DMS79 (cell line): ENCODE measurements at places on chromosomes 4 and X.

GRCh38 chr4:145490796-145491195, 9.1 kb downstream of the SMAD1 start:
- DNase-seq, result no peak

- DNase-seq, result no peak
These were observed 43.8 kb upstream of the NKX1-1 start for GRCh38 chr4:1449833-1450741.

- DNase-seq, result no peak
These were observed 57.4 kb downstream of the RAPGEF2 start for GRCh38 chr4:159160242-159160641.

DNA sequence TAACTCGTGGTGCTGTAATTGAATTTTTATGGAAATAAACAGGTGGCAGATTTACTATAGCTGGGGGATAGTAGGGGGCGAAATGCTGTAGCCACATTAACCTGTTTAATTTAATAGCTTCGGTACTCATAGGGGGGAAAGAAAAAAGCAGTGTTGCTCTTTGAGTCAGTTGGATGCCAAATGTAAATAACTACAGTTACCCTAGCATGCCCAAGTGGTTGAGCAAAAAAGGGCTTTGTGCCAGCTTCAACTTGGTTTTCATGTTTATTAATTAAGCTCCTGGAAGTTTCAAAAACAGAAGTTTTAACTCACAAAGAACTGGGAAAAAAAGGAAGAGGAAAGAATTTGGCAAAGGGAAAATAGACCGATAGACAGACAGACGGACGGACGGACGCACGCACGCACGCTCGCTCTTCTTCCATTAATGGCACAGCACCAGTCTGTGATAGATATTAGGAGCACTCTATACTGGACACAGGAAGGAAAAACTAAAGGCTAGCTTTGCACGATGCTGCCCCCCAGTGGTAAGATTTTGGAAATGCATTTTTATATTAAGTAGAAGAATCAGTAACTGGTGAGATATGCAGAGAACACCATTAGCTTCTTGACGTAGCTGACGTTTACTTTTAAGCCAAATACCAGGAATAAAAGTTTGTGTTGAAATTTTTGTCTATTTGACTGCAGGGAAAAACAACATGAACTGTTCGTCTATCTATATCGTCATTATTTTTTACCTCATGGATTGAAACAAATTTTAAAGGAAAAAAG, 151.8 kb downstream of the SLC7A11 start:
- DNase-seq, result peak; percentile 50

DNA sequence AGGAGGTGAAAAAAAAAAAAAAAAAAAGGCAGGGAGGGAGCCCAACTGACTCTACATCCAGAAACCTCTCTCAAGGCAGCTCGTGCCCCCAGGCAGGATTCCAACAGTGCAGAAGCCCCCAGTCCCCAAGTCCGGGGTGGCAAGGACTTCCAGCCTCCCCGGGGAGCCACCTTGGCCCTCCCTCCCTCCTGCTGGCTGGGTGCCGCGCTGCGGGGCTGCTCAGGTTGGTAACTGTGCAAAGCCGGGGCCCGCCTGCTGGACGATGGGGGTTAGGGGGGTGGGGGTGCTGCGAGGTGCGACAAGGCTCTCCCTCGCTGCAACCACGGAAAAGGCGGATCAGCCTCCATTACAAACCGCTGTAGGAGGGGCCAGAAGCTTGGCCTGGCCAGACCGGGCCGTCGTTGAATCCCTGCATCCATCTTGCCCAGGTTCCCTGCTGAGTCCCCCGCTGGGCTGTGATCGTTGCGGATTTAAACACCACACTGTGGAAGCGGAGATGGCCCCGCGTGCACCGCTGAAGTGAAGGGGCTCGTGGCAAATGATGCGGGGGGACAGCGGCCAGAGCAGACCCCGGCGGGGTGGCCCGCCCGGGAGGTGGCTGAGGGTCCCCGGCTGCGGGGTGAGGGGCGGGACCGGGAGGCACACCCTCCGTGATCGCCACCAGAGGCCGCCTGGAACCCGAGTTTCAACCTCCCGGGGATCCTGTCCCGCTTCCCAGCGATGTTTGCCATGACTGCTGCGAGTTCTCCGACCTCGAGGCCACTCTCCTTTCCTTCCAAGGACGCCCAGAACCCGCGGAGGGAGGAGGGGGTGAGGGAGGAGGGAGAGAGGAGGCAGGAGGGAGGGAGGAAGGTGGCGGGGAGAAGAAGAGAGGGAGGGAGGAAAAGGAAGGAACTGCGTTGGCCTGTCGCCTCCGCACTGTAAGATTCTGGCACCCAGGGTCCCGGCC, 58.0 kb upstream of the DDX3X start:
- peak; percentile 44 for DNase-seq

GRCh38 chr4:56465599-56466295, 1.7 kb upstream of the SRP72 start:
- DNase-seq, result no peak

DNA sequence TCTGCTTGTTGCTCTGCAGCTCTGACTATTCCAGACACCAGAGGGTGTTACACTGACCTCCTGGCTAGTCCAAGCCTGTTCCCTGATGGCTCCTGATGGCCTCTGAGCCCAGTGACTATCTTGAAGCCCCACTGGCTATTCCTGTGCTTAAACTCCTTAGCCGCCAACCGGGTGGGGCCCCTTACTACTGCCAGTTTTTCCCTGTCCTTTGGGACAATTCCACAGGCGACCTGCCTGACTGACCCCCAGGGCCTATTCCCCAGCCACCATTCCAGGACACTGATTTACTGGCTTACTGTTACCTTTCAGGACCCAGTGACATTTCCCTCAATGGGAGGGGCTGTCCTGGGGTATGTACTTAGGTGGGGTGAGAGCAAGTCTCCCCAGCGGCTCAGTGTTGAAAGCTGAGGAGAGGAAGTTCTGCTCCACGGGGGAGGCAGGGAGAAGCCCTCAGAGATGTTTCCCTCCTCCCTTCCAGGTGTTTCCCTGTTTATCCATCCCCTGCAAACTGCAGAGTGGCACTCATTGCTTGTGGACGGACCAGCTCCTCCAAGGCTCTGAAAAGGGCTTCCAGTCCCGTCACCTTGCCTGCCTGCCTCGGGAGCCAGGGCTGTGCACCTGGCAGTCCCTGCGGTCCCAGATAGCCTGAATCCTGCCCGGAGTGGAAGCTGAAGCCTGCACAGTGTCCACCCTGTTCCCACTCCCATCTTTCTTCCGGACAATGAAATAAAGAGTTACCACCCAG, 4.0 kb downstream of the TIMP1 start:
- DNase-seq, result no peak

DNA sequence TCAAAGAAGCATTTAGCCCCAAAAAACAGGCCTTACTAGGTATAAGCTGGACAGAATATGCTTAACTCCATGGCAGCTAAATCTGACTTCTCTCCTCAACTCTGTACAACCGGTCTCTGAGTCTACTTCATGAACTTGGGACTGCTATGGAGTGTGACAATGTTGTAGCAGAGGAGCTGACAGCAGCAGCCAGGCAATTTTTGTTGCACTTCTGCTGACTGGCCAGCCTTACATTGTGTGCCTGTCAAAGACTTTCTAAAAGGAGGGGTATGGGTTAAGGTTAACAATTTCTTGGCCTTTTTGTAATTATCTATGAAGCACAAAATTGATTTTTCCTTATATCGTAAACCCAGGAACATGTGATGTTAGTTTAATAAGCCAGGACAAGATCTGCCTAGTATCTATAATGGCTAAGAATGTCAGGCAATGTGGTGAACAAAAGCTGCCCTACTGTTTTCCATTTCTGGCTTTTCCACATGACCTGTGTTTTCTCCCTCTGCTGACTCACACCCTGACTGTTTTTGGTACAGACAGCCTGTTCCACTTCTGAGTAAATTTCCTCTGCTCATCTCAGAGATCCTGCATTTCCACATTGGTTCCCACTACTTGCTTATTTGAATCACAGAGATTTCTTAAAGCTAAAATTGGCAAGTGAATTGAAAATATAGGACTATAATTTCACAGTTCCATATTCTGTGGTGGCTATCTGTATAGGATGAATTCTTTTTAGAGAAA, 9.3 kb downstream of the NOX1 start:
- no peak for DNase-seq

DNA sequence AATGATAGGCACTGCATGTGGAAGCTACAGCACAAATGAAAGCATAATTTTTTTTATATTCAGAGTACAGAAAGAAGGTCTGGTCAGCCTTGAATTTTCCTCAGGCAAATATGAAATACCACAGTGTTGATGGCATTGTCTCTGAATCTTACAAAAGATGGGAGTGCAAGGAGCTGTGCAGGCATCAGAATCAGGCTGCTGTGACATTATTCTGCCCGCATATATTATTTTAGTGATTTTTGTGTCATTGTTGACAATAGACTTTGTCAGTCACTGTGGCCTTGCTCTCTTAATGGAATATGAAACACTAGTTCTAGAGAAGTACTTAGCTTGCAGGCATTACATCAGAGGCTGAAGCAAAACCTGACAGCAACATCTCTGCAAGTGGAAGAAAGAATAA, 42.5 kb downstream of the SYTL5 start:
- DNase-seq, result no peak

- no peak for DNase-seq
These were observed 398.2 kb upstream of the LCORL start for GRCh38 chr4:18419780-18420179.

GRCh38 chr4:52103319-52103718, 52.2 kb downstream of the SPATA18 start:
- DNase-seq, result no peak

DNA sequence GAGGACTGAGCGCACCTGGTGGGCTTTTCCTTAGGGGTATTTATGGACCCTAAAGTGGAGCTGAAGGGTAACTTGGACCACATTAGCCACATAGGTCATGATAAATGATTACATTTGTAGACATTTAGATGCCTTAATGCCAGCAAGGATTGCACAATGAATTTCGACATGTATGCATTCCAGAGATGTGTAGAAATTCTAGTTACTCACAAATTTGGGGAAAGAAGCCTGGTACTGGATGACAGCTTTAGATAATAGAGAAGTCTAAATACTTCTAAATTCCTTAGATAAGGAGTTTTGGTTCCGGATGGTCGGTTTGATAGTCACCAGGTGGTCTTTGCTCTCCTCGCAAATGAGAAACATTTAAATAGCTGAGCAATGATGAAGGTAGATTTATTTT, 609.5 kb upstream of the PRKX start:
- no peak for DNase-seq

- DNase-seq, result no peak
These were observed 59.0 kb upstream of the VCX3B start for GRCh38 chrX:8405631-8406030.

DNA sequence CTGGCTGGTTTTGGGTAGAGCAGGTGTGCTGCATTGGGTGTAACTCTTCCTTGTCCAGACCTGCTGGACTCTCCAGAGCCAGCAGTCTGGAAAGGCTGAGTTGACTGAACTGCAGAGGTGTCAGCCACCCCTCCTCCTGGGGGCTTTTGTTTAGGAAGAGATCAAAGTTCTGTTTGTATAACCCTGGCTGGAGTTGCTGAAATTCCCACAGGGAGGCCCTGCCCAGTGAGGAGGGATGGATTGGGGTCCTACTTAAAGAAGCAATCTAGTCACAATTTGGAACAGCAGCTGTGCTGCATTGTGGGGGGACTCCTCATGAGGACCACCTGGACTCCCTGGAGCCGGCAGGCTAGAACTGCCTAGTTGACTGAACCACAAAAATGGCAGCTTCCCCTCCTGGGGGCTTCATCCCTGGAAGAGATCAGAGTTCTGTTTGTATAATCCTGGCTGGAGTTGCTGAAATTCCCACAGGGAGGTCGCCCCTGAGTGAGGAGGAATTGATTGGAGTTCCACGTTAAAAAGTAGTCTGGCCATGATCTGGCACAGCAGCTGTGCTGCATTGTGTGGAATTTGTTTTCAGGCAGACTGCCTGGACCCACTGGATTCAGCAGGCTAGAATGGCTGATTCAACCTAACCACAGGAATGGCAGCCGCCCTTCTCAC, 264.9 kb upstream of the ZC4H2 start:
- no peak for DNase-seq

DNA sequence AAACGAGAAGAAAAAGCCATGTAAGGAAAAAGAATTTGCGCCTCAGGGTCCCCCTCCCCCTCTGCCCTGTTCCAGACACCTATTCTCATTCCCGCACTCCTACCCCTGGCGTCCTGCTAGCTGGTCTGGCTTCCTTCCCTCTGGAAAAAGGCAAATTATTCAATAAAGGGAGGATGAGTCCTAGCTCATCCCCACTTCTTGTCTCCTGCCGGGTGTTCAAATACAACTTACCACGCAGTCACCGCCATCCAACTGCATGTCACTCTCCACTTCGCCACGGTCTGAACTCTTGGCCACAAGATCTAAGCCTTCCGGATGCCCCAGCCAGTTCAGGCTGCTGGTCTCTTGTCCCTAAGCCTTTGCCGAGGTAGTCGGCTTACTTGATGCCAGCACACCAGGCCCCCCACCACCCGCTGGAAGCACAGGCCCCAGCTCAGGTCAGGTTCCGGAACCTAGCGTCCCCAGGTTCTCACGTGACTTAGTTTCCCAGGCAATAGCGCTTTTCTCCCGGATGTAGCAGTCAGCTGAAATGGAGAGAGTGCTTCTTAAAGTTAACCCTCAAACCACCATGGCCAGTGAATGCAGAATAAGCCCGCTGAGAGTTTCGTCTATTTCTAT, 209.6 kb upstream of the SPIN4 start:
- peak; percentile 52 for DNase-seq

GRCh38 chr4:53309321-53310040, 56.4 kb downstream of the SCFD2 start:
- DNase-seq, result no peak

- no peak for DNase-seq
These were observed 77.1 kb downstream of the DCLK2 start for GRCh38 chr4:150155391-150155790.

GRCh38 chrX:2666491-2666890, 24.6 kb upstream of the CD99 start:
- no peak for DNase-seq

DNA sequence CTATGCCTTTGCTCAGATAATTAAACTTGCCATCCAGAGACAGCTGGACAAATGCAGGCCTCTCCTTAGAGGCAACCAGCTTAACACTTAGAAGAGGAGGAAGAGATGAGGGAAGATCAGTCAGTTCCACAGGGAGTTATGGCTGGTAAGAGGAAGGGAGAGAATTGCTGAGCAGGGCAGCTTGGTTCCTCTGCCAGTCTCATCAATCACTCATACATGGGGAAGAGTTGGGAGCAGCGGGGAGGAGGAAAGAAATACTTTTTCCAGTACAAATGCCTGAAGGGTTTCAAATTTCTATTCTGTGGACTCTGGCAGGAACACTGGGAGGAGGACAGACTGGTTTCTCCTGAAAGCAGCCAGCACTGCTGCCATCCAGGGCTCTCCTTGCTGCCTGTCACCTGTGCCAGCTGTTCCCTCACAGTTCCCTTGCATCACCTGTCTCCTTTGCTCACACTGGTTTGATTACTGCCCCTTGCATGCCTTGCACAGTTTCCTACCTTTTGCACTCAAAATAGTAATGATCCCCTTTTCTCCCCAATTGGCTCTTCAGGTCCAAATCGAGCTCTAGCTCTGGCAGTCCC, 59.5 kb downstream of the PGRMC2 start:
- DNase-seq, result peak; percentile 28

- no peak for DNase-seq
These were observed 4.3 kb downstream of the GABRQ start for GRCh38 chrX:152641996-152642395.

DNA sequence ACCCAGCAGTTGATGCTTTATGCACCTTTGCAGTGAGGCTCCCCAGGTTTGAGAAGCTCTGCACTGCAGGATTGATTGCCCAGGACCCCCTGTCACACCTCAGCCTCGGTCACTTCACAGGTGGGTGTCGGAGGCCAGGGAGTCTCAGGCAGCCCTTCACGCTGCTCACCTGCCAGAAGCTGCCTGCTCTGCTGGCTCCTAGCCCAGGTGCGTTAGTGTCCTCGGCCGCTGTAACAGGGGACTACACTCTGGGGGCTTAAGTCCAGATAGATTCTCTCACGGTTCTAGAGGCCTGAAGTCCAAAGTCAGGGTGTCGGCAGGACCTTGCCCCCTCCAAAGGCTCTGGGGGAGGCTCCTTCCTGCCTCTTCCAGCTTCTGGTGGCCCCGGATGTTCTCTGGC, 79.9 kb downstream of the CPZ start:
- DNase-seq, result no peak
